Effector memory CD4-positive, alpha-beta T cell (primary cell): ENCODE measurements at places on chromosomes 6 and 20.

- DNase-seq, result no peak
Measured at GRCh38 chr6:11869672-11870340, 91.2 kb upstream of the ADTRP start.

DNA sequence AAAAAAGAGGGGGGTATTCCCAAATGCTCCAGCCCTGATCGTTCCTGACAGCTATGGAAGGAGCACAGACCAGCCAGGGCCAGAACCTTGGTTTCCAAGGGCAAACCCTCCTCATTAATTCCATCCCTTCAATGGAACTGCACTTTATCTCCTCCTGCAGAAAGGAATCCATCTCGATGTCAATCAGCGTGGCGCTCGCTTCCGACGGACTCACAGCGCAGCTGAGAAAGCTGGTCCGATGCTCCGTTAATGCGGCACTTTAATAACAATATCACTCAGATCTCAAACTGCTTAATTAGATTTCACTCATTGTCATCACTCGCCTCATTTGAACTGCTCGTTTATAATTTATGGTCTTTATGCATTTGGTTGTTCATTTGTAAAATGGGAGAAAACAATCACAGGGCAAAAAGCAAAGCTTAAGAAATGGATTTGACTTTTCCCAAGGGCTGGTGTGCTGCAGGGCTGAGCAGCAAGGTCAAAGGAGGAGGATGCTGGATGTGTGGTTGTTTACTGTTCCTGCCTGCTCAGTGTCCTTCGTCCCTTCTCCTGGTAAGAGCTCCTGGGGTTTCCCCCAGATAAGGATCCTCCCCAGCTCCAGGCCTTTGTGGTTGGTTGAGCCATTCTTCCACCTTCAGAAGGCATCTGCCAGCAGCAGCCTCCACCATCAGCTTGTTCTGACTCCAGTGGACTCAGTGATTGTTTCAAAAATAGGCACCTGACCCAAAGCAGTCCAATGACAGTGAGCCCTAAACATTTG, 152.7 kb downstream of the ANKRD60 start:
- no peak for DNase-seq

GRCh38 chr6:155366325-155366724, 52.0 kb upstream of the TFB1M start:
- DNase-seq, result no peak

GRCh38 chr20:36385503-36385902, 79.4 kb downstream of the DLGAP4 start:
- no peak for DNase-seq

DNA sequence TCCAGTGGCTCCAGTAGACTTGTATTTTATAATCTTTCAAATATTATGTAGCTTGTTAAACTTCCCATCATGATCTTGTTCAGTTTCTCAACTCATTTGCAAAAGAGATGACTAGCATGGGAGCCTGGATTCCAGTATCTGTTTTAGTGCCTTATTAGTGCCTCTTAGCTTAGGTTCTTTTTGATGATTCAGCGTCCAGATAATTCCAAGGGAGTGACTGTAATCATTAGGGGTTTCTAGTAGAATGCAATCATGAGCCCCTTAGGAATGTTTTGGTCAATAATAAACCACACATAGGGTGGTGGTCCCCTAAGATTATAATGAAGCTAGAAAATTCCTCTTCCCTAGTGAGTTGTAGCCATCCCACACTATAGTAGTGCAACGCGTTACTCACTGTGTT, 7.0 kb downstream of the CD2AP start:
- DNase-seq, result no peak

DNA sequence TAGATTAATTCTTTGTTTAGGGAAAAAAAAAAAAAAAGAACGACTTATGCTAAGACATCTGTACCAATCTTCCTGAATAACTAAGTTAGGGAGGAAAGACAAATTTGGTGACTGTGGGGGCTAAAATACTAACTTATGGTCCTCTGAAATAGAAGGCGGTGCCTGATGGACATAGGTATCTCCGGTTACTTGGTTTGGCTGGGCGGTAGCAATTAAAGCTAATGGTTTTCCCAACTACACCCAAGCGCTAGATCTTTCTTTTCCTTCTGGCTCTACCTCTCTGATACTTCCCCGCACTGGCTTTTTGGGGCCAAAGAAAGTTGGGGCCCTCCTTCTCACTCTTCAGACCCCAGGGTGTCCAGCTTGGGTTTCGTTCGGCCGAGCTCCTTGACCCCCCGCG, 1.0 kb upstream of the RBM24 start:
- no peak for DNase-seq

DNA sequence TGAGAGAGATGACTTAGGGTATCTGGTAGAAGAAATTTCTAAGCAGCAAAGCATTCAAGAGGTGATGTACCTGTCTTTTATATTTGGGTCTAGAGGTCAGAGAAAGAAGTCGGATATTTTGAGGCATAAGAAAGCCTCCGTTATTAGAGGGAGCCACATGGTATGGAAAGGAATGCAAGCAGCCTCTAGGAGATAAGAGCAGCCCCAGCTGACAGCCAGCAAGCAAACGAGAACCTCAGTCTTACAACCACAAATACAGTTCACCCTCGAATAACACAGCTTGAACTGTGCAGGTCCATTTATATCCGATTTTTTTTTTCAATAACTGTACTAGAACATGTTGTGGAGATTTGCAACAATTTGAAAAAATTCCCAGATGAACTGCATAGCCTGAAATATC, 190.7 kb upstream of the VGLL2 start:
- DNase-seq, result no peak

DNA sequence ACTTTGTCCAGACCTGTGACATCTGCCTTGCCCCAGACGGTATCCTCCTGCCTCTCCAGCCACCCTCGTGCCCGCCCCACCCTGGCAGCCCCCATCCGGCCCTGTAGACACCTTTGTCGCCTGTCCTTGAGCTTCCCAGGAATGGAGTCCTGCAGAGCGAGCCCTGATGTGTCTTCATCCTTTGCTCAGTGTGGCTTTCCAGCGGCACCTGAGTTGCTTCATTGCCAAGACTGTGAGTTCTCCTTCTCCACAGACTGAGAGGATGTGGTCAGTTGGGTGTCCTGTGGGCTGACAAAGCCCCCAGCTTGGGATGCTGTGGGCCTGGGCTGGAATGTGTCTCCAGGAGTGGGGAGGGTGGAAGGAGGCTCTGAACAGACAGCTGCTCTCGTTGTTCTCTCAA, 1.7 kb upstream of the CST4 start:
- DNase-seq, result no peak

GRCh38 chr6:130677766-130678165, 149.4 kb upstream of the SMLR1 start:
- DNase-seq, result no peak

GRCh38 chr20:31414381-31414780, 8.4 kb upstream of the DEFB121 start:
- no peak for DNase-seq

DNA sequence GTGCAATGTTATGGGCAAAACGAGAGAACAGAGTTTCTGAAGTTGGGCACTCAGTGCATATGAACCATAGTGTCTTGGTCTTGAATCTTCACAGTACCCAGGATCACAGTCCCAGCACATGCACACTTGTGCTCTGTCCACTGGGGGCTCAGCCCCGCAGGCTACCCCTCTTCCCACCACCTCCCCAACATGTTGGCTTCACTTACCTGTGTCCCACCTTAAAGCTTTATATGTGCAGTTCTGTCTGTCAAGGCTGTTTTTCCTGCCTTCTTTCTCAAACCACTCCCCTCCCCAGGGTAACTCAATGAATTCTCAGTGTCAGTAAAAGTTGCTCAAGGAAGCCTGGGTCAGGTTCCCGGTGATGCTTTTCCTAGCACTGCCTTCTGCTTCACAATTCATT, 129.9 kb downstream of the DOK5 start:
- no peak for DNase-seq

GRCh38 chr20:37943033-37943432, 40.1 kb downstream of the VSTM2L start:
- DNase-seq, result no peak

DNA sequence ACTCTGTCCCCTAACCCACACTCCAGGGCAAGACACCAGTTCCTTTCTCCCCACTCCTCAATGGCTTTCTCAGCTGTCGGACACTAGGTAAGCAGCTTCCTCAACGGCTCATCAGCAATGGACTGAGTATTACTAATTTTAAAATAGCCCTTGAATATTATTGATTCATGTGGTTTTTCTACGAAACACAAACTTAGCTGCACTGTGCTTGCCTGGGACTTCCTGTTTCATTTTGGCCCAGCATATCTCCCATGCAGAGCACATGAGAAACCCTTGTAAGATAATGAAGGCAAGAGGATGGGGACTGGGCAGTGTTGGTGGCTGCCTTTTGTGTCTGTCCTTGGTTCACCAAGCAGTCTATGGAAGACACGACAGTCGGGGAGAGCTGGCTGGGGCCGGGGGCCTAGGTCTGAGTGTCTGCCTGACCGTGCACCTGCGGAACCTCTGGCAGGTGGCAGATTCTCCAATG, 48.9 kb downstream of the RNASET2 start:
- no peak for DNase-seq

- no peak for DNase-seq
Measured at GRCh38 chr20:4855555-4855954, 133.8 kb downstream of the PRND start.

- no peak for DNase-seq
Measured at GRCh38 chr6:29477923-29478450, 9.8 kb downstream of the MAS1L start.

DNA sequence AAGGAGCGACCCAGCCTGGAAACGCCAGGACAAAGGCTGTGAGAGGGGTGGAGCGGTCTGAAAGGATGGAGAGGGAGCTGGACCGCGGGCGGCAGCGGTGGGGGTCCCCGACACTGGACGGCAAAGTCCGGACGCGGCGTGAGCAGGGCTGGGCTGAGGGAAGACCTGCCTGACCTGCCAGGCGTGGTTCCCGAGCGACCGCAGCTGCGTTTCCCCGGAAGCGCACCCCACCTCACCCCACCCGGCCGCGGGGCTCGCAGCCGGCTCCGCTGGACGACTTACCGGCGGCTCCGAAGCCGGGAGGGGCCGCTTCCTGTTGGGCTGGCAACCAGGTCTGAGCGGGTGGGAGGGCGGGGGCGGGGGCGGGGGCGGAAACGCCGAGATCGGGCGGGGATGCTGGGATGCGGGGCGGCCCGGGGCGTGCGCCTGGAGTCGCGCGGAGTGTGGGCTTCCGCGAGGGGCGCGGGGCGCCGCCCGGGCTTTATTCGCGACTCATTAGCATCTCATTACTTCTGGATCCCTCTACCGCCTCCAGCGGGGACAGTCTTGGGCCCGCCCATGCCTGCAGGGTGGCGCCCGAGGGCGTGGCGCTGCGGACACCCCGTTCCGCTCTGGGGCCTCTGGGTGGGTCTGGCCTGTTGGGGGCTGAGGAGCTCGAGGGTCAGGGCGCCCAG, at the start of gene MICAL1:
Gene MICAL1, minus strand, starts transcription at position 336 of the 674 bp plus-strand sequence. CDS start 1,576 bp downstream, outside the sequence.
- peak; percentile 74 for DNase-seq

- no peak for DNase-seq
Measured at GRCh38 chr20:19253916-19254820, 41.7 kb downstream of the SLC24A3 start.

DNA sequence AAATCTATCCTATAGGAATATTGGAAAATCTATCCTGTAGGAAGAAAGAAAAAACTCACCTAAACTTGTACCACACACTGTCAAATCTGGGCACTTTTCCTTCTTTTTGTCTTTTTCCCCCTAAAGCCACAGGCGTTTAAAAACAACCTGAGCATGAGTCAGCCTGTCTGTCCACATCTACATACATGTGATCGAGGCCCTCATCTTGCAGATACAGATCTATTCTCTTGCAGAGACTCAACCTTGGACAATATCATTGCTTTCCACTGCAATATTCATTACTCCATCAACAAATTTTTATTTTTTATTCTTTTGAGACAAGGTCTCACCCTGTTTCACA, 95.9 kb upstream of the IYD start:
- no peak for DNase-seq
